ENCODE measurements at places on chromosomes 2 and 18.
A peak's percentile ranks its signal among the peaks of the same experiment; 100 is the strongest.

GRCh38 chr2:178764097-178764496 lies 43.1 kb downstream of the TTN start:
- no peak for DNase-seq

GRCh38 chr2:37767046-37767445 lies 95.6 kb upstream of the CDC42EP3 start:
- DNase-seq = no peak

DNA sequence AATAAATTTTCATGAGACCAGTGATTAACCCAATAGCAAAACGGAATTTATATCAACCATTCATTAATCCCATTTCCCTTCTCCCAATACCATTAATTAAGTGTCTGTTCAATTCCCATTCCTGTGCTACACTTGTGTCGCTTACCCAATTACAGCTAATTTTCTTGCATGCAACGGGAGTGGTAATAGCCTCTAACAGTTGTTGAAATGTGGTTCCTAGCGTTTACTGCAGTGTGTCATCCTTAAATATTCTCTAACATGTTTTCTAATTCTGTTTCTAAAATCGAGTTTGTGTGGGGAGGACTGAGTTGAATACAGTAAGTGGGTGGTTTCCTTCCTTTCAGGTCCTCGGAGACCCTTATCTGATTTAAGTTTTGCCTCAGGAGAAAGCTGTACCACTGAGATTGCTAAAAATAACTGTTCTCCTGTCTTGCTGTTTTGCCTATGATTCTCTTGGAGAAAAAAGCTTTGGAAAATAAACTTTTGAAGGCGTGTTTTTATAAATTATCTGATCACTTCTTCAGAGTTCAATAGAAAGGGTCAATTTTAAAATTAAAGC lies 59.3 kb upstream of the LRRTM1 start:
- DNase-seq = no peak

GRCh38 chr2:97730245-97730644 lies 16.9 kb downstream of the ZAP70 start:
- no peak for DNase-seq

GRCh38 chr18:8982416-8983183 lies 119.9 kb upstream of the NDUFV2 start:
- DNase-seq = peak; percentile 46

DNA sequence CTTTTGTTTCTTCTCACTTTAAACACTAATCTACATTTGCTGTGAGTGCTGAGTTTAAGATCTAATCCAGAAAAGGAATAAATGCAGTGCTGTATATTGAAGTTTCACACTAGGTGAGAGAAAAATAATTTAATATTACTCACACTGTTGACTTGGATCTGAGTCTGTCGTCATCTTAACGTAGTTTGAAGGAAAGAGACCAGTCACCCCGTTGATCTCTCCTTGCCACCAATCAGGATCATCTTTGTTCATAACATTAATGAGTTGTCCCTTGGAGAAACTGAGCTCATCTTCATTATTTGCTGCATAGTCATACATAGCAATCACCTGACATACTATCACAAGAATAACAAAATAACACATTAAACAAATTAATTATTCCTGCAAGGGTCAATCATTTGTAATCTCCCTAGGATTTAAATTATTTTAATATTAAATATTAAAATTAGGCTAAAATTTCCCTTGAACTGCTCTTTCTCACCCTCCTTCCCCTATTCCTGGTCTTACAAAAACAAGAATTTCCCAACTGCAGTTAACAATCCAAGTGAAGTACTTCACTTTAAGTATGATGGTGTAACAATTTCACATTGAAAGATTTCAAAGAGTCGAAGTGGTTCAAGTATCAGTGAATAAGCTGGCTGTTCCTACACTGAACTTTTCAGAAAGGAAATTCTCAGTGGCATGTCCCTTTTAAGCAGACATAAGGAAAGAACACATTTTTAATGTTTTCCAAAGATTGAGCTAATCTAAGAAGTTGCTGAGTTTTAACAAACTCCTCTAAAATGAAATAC lies 71.3 kb downstream of the FAM228A start:
- no peak for DNase-seq

DNA sequence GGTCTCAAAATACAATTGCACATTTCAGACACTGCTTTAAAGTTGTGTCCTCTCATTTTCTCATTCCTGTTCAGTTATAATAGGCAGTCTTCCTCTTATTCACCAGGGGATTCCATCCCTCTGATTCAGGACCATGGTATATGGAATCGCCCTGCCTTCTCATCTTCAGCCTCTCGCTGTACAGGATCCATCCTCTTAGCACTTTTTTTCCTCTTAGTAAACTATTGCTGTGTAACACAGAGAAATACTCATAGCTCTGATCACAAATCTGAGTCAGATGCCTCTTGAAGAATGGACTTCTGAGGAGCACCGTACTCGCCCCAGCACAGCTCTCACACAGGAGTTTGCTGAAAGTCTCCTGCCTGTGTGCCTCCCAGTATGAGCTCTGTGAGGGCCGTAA lies 11.3 kb downstream of the RMP24 start:
- no peak for DNase-seq

GRCh38 chr18:23574611-23575308 lies 11.5 kb downstream of the NPC1 start:
- no peak for DNase-seq

DNA sequence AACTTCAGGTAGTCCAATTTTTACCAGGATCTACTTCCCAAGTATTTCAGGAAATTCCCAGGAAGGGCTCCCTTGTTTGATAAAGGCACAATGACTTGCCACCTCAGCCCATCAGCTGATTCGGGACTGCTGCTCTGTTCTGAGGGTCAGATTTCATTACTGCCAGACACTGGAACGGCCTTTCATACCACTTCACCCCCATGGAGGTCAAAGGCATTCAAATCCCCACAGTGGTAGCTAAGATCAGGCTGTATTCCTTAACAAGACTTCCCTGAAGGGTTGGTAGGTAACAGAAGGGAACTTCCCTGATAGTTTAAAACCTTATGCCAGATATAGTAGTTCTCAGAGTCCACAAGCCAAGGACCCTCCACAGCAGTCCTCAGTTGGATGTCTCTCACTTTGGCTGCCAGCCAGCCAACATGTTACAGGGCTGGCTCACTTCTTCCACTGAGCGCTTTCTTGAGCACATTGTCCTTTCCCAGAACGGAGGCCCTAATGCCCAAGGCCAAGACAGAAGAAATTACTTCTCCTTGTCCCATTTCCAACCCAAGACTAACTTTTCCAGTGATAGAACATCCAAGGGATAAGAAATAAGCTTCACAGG lies 40.0 kb upstream of the GLS start:
- DNase-seq = no peak

DNA sequence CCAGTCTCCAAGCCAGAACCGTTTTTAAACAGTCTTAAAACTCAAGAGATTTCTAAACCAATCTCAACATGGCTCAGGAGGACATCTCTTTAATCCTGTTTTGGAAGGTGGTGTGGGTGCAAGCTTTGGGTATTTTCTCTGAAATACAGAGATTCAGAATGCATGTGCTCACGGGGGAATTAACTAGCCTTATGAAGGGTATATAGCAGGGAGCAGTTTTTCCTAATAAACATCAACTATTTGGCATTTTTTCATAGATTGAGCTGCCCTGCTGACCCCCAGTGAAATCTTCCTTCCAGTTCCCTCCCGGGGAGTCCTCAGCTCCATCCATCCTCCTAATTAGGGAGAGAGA lies 122.6 kb downstream of the SMAD7 start:
- DNase-seq = no peak

DNA sequence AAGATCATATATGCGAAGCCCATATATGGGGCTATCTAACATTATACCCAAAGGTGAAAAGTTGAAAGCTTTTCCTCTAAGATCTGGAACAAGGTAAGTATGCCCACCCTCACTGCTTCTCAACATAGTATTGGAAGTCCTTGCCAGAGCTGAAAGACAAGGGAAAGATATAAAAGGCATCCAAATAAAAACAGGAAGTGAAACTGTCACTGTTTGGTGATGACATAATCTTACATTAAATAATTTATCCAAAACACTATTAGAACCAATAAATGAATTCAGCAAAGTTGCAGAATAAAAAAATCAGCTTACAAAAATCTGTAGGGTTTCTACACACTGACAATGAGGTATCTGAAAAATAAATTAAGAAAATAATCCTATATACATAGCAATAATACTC lies 205.8 kb downstream of the INSIG2 start:
- no peak for DNase-seq

Measured in NCI-H526 (cell line).